ENCODE measurements at places on chromosomes 2 and 18. TPM values are rescaled to one million over a fixed set of nuclear protein-coding genes. Genes with fewer than 3 reads are reported as not detected.

KCNG2 gene
- polyA plus RNA-seq: not detected

ERFE gene
- polyA plus RNA-seq: not detected

UGT1A10 gene
- polyA plus RNA-seq: not detected

EFEMP1 gene
- polyA plus RNA-seq: 18.0 TPM

PFN4 gene
- polyA plus RNA-seq: not detected

LHCGR gene
- polyA plus RNA-seq: not detected

TUBA4B gene
- not detected for polyA plus RNA-seq

POTEI gene
- polyA plus RNA-seq: 0.67 TPM

SRD5A2 gene
- not detected for polyA plus RNA-seq

SLC23A3 gene
- not detected for polyA plus RNA-seq

NT5C1B gene
- not detected for polyA plus RNA-seq

MBP gene
- 13.8 TPM for polyA plus RNA-seq

AGXT gene
- not detected for polyA plus RNA-seq

CHRND gene
- not detected for polyA plus RNA-seq

GYPC gene
- not detected for polyA plus RNA-seq

RGPD4 gene
- not detected for polyA plus RNA-seq

MROH2A gene
- not detected for polyA plus RNA-seq

ERLEC1 gene
- polyA plus RNA-seq: 168 TPM

ANKRD30B gene
- polyA plus RNA-seq: 2.1 TPM

USP14 gene
- 66.4 TPM for polyA plus RNA-seq

HJURP gene
- polyA plus RNA-seq: not detected

SLC5A7 gene
- polyA plus RNA-seq: not detected

PLCD4 gene
- polyA plus RNA-seq: 13.9 TPM

PTPRN gene
- 89.5 TPM for polyA plus RNA-seq

CD226 gene
- polyA plus RNA-seq: 0.10 TPM

OR6B2 gene
- not detected for polyA plus RNA-seq

LAMA1 gene
- polyA plus RNA-seq: not detected

ACMSD gene
- polyA plus RNA-seq: not detected

PDE11A gene
- not detected for polyA plus RNA-seq

CDK15 gene
- not detected for polyA plus RNA-seq

LCT gene
- not detected for polyA plus RNA-seq

GALNT14 gene
- polyA plus RNA-seq: not detected

SCN1A gene
- polyA plus RNA-seq: 109 TPM

UCN gene
- 0.43 TPM for polyA plus RNA-seq

SKA1 gene
- 0.71 TPM for polyA plus RNA-seq

ECEL1 gene
- polyA plus RNA-seq: not detected

LTBP1 gene
- 1.7 TPM for polyA plus RNA-seq

GPR17 gene
- polyA plus RNA-seq: 0.71 TPM

ANTXR1 gene
- 5.7 TPM for polyA plus RNA-seq

PAX8 gene
- not detected for polyA plus RNA-seq

All from Purkinje cell (primary cell).